ENCODE measurements at places on chromosomes 12 and 14.

- no peak for DNase-seq
Measured at GRCh38 chr14:104524726-104525125, 54.8 kb upstream of the C14orf180 start.

- no peak for DNase-seq
Measured at GRCh38 chr12:119338593-119339363, 4.2 kb downstream of the CCDC60 start.

- DNase-seq, result no peak
Measured at GRCh38 chr12:105048315-105048714, 35.9 kb downstream of the ALDH1L2 start.

DNA sequence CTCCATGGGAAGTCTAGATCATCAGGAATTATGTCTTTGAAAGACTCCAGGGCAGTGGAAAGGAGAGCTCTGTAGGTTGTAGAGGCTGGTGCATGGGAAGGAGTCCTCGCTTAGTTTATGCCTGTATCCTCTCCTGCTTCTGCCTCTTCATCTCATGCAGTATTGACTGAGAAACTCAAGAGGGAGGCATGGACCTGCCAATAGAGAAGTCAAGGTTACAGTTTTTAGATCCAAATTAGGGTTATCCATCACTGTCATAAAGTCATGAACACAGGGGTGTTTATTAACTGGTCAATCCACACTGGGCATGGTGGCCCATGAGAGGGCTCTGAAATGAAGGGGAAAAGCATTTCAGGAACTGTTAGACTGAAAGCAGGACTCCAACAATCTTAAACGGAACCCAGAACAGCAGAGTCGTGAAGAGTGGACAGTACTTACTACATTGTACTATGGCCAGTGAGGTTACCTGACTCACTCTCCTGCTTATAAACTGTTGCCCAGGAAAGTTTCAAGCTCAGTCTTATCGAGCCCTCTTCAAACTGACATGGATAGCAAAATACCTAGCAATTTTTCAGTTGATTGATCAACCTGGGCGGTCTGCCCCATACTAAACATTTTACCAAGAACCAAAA lies 30.1 kb upstream of the DHRS7 start:
- DNase-seq, result no peak

- DNase-seq, result peak; percentile 38
Measured at GRCh38 chr14:99522934-99523703, 41.9 kb downstream of the CCNK start.

- DNase-seq, result no peak
Measured at GRCh38 chr12:51963477-51963876, 12.0 kb downstream of the ACVR1B start.

DNA sequence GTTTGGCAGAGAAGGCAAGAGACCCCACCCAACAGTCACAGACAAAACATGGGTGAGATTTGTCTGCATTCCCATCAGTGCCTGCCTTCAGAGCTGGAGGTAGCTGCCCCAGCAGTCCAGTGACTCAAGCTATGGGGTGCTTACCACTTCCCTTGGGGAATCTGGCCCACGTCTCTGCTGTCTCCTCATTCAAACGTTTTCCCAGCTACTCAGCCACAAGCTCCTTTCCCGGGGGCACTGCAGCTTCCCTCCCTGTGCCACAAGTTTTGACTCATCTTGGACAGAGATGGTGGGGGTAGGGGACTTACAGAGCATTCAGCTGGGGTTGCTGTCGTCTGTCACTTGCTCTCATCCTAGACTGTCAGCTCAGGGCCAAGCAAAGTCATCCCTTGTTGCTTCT lies 66.6 kb downstream of the FBXL14 start:
- peak; percentile 39 for DNase-seq
